ENCODE measurements at places on chromosomes 11 and 22. TPM values are rescaled to one million over a fixed set of nuclear protein-coding genes. Genes with fewer than 3 reads are reported as not detected.
A peak's percentile ranks its signal among the peaks of the same experiment; 100 is the strongest.

GRCh38 chr22:31876156-31876920 lies 68.0 kb upstream of the YWHAH start:
- H3K27ac ChIP-seq: no peak overlapping the region
- H3K27me3 ChIP-seq: no peaks in the 10 kb centered on the region
- H3K36me3 ChIP-seq: no peaks in the 10 kb centered on the region
- H3K4me3 ChIP-seq: no peak overlapping the region
- no peaks in the 10 kb centered on the region for H3K4me1 ChIP-seq

- H3K36me3 ChIP-seq: peaks cover 35% of the 10 kb centered on the region
- no peak for DNase-seq
- no peak overlapping the region for H3K27ac ChIP-seq
- peaks cover 19% of the 10 kb centered on the region for H3K4me1 ChIP-seq
- H3K4me3 ChIP-seq: peak overlapping the region; percentile 80
- no peaks in the 10 kb centered on the region for H3K27me3 ChIP-seq
These were observed 128 bp downstream of the TAF10 start for GRCh38 chr11:6611963-6612212.

Gene RIMBP3C
- total RNA-seq: 1.6 TPM

DNA sequence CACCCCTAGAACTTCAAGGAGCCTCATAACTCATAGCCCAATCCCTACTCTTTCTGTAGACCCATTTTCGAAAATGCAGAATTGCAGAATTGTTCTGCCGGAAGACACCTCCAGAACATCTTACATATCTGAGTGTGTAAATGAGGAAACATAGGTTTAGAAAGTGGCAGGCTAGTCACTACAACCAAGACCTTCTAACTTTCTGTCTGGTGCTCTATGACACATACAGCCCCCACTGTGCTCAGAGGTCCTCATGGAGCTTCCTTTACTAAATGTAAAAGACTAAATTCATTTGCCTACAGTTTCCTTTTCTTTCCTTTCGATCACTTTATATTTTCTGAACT lies 132.1 kb upstream of the DDI1 start:
- H3K36me3 ChIP-seq: no peaks in the 10 kb centered on the region
- no peak overlapping the region for H3K27ac ChIP-seq
- no peak for DNase-seq
- no peak overlapping the region for H3K4me3 ChIP-seq
- no peaks in the 10 kb centered on the region for H3K4me1 ChIP-seq

- H3K27ac ChIP-seq: no peak overlapping the region
- no peaks in the 10 kb centered on the region for H3K4me1 ChIP-seq
- no peak overlapping the region for H3K4me3 ChIP-seq
- peaks cover 12% of the 10 kb centered on the region for H3K36me3 ChIP-seq
These were observed 56.1 kb downstream of the PIWIL4 start for GRCh38 chr11:94623120-94623735.

DNA sequence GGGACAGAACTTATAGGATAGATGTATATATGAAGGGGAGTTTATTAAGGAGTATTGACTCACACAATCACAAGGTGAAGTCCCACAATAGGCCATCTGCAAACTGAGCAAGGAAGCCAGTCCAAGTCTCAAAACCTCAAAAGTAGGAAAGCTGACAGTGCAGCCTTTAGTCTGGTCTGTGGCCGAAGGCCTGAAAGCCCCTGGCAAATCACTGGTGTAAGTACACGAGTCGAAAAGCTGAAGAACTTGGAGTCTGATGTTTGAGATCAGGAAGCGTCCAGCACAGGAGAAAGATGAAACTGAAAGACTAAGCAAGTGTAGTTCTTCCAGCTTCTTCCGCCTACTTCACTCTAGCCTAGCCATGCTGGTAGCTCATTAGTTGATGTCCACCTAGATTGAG lies 799.6 kb upstream of the ARHGAP42 start:
- no peaks in the 10 kb centered on the region for H3K36me3 ChIP-seq
- no peaks in the 10 kb centered on the region for H3K27me3 ChIP-seq
- H3K27ac ChIP-seq: no peak overlapping the region
- no peaks in the 10 kb centered on the region for H3K4me1 ChIP-seq

Gene PTGDR2
- total RNA-seq: 0.24 TPM

DNA sequence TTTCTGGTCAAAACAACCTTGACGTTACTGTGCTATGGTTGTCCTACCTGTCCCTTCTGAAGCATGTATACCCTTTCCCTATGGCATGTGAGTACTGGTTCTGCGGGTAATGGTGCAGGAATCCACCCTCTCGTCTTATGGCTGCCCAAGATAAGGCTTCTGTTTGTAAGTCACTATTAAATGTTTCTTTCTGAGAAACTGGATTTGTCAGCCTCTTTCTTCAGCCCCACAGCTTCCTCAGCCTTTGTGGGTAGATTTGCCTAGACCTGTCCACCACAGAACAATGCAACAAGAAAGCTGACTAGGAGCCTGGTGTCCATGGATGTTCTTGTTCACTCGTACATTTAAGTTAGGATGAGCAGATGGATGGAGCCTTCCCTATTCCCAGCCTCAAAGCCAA lies 14.4 kb downstream of the MMP7 start:
- no peak overlapping the region for H3K27ac ChIP-seq
- H3K36me3 ChIP-seq: no peaks in the 10 kb centered on the region

- no peaks in the 10 kb centered on the region for H3K27me3 ChIP-seq
- no peak for DNase-seq
- no peak overlapping the region for H3K4me3 ChIP-seq
- no peak overlapping the region for H3K27ac ChIP-seq
These were observed 100.7 kb upstream of the ANO3 start for GRCh38 chr11:26231252-26231661.

- H3K4me1 ChIP-seq: peaks cover 22% of the 10 kb centered on the region
- peaks cover 21% of the 10 kb centered on the region for H3K27me3 ChIP-seq
These were observed 1.3 kb upstream of the DKK3 start for GRCh38 chr11:12009617-12010321.

DNA sequence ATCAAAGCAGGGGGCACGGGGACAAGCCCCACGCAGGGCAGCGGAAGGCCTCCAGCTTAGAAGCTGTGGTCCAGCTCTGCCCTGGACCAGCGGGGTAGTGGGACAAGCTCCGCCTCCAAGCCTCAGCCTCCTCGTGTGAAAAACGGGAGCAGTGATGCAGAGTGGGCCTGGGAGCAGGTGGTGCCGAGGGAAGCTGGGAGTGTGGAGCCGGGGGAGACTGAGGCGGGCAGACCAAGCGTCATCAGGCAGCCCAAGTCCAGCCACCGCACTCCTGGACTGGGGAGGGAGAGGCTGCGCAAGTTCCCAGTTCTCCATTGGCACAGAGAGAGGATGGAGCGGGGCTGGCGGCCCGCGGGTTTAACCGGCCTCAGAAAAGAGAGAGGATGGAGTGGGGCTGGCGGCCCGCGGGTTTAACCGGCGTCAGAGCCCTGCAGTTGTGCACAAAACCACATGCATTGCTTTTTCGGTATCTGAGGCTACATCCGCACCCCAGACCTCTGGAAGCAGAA lies 68.1 kb upstream of the PHF21B start:
- no peaks in the 10 kb centered on the region for H3K27me3 ChIP-seq
- H3K4me1 ChIP-seq: peaks cover 8% of the 10 kb centered on the region
- no peaks in the 10 kb centered on the region for H3K36me3 ChIP-seq
- no peak for DNase-seq

DNA sequence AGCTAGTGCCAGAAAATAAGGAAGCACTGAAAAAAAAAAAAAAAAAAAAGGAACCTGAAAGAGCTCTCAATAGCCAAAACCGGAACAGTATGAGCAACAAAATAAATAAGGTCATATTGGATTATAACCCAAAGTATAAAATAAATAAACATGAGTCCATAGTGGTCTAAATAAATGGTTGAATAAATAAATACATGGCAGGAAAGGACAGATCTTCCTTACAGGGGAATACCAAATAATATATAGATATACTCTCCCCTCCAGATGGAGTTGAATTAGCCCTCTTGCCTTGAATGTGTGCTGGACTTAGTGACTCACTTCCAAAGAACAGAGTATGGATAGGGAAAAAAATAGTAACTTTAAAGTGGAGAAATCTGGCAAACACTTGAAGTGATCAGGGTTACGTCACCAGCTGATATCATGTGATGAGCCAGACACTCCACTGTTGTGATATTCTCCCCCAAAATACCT lies 14.3 kb upstream of the ARRB1 start:
- H3K4me3 ChIP-seq: no peak overlapping the region
- H3K4me1 ChIP-seq: no peaks in the 10 kb centered on the region
- no peaks in the 10 kb centered on the region for H3K36me3 ChIP-seq

DNA sequence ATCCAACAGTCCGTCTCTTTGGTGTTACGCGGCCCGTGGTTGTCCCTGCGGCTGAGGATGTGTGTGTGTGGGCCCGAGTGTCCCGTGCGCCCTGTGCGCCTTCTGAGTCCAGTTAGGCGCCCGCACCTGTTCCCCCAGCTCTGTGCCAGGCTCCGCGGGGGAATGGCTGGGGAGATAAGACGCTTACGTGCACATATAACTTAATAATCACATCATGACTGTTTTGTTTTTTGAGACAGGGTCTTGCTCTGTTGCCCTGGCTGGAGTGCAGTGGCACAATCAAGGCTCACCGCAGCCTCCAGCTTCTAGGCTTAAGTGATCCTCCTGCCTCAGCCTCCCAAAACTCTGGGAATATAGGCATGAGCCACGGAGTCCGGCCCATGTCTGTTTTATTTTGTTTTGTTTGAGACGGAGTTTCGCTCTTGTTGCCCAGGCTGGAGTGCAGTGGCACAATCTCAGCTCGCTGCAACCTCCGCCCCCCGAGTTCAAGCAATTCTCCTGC lies 817 bp downstream of the ARL2 start:
- no peak overlapping the region for H3K27ac ChIP-seq
- DNase-seq: no peak
- H3K4me3 ChIP-seq: peak overlapping the region; percentile 88
- no peaks in the 10 kb centered on the region for H3K36me3 ChIP-seq
- no peaks in the 10 kb centered on the region for H3K27me3 ChIP-seq

- no peak for DNase-seq
- H3K36me3 ChIP-seq: no peaks in the 10 kb centered on the region
- no peak overlapping the region for H3K27ac ChIP-seq
These were observed 34.8 kb upstream of the SLC22A12 start for GRCh38 chr11:64556044-64556720.

Gene C11orf91
- not detected for total RNA-seq

- H3K4me1 ChIP-seq: no peaks in the 10 kb centered on the region
- H3K4me3 ChIP-seq: no peak overlapping the region
- no peaks in the 10 kb centered on the region for H3K27me3 ChIP-seq
These were observed 7.0 kb downstream of the ALDH3B1 start for GRCh38 chr11:68016904-68017817.

Gene UBQLN3
- total RNA-seq: not detected

GRCh38 chr11:14451825-14452224 lies 47.8 kb downstream of the COPB1 start:
- no peaks in the 10 kb centered on the region for H3K36me3 ChIP-seq
- no peaks in the 10 kb centered on the region for H3K4me1 ChIP-seq
- DNase-seq: no peak
- H3K27me3 ChIP-seq: no peaks in the 10 kb centered on the region
- no peak overlapping the region for H3K27ac ChIP-seq
- H3K4me3 ChIP-seq: no peak overlapping the region

Gene AHNAK
- total RNA-seq: 2.1 TPM
